ENCODE measurements at places on chromosomes 7 and 10. TPM values are rescaled to one million over a fixed set of nuclear protein-coding genes. Genes with fewer than 3 reads are reported as not detected.

GRCh38 chr7:2210551-2211258 lies 22.0 kb downstream of the MAD1L1 start:
- H3K27ac ChIP-seq, result no peak overlapping the region
- no peak overlapping the region for H3K4me3 ChIP-seq
- peaks cover 6% of the 10 kb centered on the region for H3K36me3 ChIP-seq
- no peaks in the 10 kb centered on the region for H3K27me3 ChIP-seq
- no peak for DNase-seq

DNA sequence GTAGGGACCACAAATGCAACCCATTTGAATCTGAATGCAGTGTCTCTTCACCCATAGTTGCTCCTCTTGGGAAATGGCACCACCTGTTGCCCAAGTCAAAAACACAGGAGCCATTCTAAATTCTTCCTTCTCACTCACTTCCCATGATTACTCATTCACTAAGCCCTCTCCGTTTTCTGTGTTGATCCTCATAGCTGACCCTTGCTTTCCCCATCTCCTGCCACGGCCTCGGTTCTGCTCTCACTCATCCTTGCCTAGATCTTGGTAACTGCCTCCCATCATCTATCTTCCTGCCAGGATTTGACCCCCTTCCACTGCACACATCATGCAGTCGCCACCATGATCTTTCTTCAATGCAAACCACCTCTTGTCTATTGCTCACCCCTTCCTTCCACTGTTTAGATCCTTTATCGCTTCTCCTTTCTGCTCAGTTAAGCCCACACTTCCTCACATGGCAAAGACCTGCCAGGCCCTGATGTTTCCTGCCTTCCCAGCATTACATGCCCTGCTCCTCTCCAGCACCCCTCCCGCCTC lies 19.0 kb upstream of the CPN1 start:
- no peaks in the 10 kb centered on the region for H3K4me1 ChIP-seq
- no peaks in the 10 kb centered on the region for H3K36me3 ChIP-seq
- H3K4me3 ChIP-seq, result no peak overlapping the region

The DOCK4 gene
- total RNA-seq, result 24.9 TPM

DNA sequence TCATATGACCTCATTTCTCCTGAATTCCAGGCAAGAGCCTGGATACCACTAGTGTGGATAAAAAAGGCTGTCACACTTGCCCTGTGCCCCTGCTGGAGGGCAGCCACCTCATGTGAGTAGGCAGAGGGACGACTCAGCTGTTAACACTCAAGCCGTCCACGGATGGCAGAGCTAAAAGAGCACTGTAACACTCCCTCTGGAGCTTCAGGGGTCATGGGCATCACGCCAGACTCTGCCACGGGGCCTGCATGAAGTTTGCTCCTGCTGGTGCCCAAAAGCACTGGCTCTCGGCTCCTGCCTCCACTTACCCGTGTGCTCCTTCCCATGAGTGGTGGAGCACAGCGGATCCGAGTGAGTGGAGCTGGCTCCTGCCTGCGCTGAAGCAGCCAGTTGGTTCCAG lies 919.8 kb upstream of the C7orf33 start:
- DNase-seq, result no peak
- H3K4me1 ChIP-seq, result no peaks in the 10 kb centered on the region
- H3K27me3 ChIP-seq, result no peaks in the 10 kb centered on the region
- no peaks in the 10 kb centered on the region for H3K36me3 ChIP-seq

The OIT3 gene
- not detected for total RNA-seq

GRCh38 chr10:101020427-101021075 lies 10.4 kb downstream of the PDZD7 start:
- DNase-seq, result no peak
- H3K4me3 ChIP-seq, result no peak overlapping the region
- H3K27me3 ChIP-seq, result no peaks in the 10 kb centered on the region
